Fibroblast of skin of abdomen (primary cell): ENCODE measurements at places on chromosomes 11 and 22.

DNA sequence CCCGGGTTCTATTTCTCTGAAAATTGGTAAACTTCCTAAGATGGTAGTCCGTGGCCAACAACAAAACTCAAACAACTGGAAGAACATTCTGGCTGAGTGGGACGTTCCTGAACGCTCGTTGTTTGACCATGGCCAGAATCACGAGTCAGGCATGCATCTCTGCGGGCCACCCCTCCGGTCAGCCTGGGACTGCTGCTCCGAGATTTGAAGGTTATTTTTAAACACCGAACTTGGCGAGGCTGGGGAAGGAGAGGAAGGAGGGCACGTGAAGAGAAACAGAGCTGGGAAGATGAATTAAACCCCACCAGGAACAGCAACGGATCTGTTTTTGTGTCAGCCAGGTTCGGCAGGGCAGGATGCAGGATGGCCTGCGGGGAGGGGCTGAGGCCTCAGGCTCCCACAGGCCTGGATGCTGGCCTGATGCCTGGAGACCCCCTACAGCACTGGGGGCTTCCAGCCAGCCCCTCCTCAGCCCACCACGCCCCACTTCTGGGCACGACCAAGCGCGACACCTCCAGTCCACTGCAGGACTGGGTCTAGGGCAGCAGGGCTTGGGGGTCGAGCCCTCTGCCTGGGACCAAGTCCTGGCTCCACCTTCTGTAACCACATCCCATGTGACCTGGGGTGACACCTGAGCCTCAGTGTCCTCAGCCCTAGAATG lies 5.1 kb downstream of the SHISAL1 start:
- DNase-seq = no peak

DNA sequence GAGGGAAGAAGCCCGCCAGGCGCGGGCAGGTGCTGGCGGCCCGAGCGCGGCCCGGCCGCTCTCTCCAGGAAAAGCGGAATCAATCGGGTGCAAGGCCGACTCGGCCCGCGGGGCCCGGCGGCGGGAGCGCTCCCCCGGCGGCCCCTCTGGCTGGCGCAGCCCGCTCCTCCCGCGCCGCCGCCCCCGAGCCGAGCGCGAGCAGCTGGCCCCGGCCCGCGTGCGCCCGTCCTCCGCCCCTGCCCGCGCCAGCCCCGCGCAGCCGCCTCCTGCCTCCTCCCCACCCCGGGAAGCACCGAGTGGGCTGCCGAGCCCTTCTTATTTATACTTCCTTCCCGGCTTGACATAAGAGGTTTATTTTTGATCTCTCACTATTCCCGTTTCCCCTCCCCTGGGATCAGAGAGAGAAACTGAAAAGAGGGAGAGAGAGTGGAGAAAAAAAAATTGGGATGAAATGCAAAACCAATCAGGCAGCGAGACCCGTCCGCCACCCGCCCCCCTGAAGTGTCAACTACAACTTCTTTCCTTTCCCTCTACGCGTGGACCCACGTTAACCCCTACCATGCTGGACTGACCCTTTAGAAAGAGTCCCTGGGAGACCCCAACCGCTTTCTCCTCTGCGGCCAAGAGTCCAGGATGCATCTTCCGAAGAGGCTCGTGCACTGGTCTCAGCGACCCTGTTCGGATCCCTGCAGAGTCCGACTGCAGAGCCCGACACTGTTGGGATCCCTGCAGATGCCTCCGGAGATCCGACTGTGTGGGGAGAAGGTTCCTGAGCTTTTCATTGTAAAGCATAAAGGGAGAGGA lies at the start of gene ADAMTS8:
Gene ADAMTS8 (minus strand): TSS at position 294 of the 804 bp plus-strand sequence. CDS start 323 bp downstream, outside the sequence.
- no peak for DNase-seq

DNA sequence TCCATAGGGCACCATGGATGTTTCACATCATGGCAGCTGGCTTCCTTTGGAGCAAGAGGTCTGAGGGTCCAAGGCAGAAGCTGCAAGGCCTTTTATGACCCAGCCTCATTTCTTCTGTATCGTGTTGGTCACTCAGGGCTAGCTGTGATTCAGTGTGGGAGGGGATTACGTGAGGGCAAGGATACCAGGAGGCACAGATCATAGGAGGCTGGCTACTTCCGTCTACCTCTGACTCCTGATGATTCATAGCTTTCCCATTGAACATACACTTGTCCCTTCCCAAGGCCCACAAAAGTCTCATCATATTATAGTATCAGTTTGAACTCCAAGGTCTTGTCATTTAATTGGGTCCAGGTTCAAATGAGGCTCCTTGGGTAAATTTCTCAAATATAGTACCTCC lies 135.3 kb upstream of the ZBED5 start:
- DNase-seq = no peak

GRCh38 chr11:44286911-44287310 lies 23.0 kb downstream of the ALX4 start:
- DNase-seq = no peak

DNA sequence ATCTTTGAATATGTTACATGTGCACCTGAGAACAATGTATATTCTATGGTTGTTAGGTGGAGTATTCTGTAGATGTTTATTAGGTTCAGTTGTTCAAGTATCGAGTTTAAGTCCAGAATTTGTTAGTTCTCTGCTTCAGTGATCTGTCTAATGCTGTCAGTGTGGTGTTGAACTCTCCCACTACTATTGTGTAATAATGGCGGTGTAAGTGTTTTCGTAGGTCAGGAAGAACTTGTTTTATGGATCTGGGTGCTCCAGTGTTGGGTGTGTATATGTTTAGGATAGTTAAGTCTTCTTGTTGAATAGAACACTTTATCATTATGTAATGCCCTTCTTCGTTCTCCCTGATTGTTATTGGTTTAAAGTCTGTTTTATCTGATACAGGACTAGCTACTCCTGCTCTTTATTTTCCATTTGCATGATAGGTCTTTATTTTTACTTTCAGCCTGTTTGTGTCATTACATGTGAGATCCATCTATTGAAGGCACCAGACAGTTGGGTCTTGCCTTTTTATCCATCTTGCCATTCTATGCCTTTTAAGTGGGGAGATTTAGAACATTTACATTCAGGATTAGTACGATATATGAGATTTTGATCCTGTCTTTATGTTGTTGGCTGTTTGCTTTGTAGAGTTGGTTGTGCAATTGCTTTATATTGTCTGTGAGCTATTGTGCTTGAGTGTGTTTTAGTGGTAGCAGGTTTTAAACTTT lies 121.6 kb downstream of the DDX10 start:
- no peak for DNase-seq

GRCh38 chr11:6481012-6481923 lies at the start of the genes ARFIP2 and TIMM10B:
Gene ARFIP2 (minus strand): TSS chr11:6481331. CDS start chr11:6480421, 910 bp downstream.
Gene TIMM10B (plus strand): TSS chr11:6481501. CDS start chr11:6481517, 16 bp downstream.
- peak; percentile 98 for DNase-seq

GRCh38 chr22:46060292-46061123 lies 83.5 kb upstream of the WNT7B start:
- DNase-seq = no peak

- no peak for DNase-seq
Measured at GRCh38 chr11:128879817-128880216, 11.3 kb upstream of the KCNJ5 start.

DNA sequence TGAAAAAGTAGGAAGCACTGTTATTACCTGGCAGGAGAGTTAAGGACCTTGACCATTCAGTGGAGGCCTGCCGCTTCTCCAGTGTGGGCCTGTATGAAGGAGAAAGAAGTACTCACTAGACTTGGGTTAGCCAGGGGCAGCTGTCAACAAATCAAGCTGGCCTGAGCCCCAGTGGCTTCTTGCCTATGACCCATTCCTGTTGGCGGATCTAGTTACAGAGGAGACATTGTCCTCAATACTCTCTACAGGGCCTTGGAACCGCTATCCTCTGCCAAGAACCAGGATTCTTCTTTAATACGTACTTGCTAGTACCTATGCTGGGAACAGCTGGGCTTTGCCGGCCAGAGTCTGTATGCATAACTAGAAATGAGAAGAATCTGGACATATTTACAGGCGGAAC lies 68.1 kb downstream of the ALX4 start:
- DNase-seq = no peak

DNA sequence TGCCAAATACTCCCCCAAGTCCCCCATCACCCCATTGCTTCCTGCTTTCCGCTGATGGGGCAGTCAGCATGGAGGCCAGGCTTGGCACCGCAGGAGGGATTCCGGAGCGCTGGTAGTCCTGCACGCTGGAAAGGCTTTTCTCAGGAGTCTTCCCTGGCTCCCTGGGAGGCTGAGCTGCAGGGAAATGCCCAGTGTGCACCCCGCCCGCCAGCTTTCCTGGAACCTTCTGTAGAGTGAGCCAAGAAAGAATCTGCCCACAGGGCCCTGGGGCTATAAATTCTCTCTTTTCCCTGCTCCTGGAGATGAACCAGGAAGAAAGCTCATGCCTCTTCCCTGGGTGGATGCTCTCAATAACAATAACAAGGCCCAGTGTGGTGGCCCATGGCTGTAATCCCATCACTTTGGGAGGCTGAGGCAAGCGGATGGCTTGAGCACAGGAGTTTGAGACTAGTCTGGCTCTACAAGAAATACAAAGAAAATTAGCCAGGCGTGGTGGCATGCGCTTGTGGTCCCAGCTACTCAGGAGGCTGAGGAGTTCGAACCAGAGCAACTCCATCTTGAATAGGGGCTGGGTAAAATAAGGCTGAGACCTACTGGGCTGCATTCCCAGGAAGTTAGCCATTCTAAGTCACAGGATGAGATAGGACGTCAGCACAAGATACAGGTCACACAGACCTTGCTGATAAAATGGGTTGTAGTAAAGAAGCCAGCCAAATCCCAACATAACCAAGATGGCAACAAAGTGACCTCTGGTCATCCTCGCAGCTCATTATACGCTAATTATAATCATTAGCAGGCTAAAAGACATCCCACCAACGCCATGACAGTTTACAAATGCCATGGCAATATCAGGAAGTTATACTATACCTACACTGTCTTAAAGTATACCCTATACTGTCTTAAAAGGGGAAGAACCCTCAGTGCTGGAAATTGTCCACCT lies 46.4 kb upstream of the FTH1 start:
- no peak for DNase-seq
